ENCODE measurements at places on chromosomes 13 and 19. TPM values are rescaled to one million over a fixed set of nuclear protein-coding genes. Genes with fewer than 3 reads are reported as not detected.

PSG11 gene
- total RNA-seq = not detected

CATSPERD gene
- 0.25 TPM for total RNA-seq

FAAP24 gene
- 1.5 TPM for total RNA-seq

SIGLECL1 gene
- total RNA-seq = not detected

WDR87 gene
- not detected for total RNA-seq

SPACA4 gene
- not detected for total RNA-seq

ETHE1 gene
- total RNA-seq = 17.0 TPM

ZNF77 gene
- total RNA-seq = 4.7 TPM

DMKN gene
- total RNA-seq = 0.49 TPM

NCAN gene
- total RNA-seq = 238 TPM

MYH14 gene
- 0.98 TPM for total RNA-seq

INSL3 gene
- total RNA-seq = not detected

CPB2 gene
- not detected for total RNA-seq

KLK13 gene
- total RNA-seq = not detected

B3GNT8 gene
- total RNA-seq = 0.49 TPM

ZNF554 gene
- 13.0 TPM for total RNA-seq

SBK2 gene
- total RNA-seq = not detected

TNNI3 gene
- 0.98 TPM for total RNA-seq
